Urothelium cell line (cell line): ENCODE measurements at places on chromosomes 7 and 10.
A peak's percentile ranks its signal among the peaks of the same experiment; 100 is the strongest.

DNA sequence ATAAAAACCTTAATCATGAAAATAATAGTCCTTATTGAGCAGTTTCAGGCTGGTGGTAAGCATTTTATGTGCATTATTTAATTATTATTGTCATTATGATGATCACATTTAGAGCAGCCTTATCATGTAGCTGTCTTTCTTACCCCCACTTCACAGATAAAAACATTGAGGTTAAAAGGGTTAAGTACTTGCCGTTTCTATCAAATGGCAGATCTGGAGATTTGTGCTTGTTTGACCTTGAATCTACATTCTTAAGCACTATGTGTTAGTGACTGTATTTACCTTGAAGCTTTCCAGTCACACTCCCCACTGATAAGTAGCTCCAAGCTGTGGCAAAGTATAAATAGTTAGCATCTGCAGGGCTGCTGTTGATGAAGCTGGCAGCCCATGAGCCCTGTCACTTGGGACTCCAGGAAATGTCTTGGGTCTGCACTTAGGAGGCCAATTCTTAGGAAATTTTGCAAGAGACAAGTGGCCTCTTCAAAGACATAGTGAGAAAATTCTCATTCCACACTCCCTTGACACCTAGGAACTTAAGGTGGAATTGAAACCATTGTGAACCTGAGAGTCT is 116.8 kb upstream of the AGR3 start:
- no peak for DNase-seq

GRCh38 chr10:1802413-1802812 is 65.1 kb upstream of the ADARB2 start:
- no peak for DNase-seq

DNA sequence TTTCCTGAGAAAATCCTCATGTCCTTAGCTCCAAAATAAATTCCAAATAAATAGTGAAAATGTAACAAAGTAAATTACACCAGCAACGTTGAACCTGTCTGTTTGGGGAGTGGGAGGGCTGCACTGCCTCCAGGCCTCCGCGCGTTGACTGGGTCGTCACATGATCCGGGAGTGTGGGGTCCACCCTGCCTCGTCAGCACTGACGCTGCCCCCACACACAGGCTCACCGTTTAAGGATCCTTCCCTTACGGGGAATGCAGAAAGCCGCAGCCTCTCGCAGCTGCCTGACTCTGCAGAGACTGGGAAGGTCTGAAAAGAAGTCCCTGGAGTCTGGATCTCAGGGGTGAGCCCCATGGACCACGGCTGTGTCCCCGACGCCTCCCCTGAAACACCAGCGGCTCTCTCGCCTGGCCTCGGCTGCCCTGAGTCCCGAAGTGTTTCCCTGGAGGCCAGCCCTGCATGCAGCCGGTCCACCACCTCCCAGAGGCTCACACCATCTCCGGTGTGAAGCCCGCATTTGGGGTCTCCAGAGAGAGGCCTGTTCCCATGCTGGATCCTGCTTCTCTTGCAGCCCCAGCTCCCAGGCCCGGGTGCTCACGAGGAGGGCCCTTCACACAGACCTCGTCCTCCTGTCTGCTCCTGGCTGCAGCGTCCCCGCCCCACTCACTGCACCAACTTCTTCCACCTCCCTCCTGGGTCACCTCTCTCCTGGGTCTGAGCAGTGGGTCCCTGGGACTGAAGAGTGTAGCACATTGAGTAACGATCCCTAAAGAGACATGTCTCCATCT is 49.5 kb upstream of the ADGRA1 start:
- no peak for DNase-seq

GRCh38 chr7:8384901-8385300 is 48.5 kb upstream of the NXPH1 start:
- no peak for DNase-seq

GRCh38 chr7:47944536-47945260 is 3.6 kb downstream of the PKD1L1 start:
- no peak for DNase-seq

- DNase-seq = no peak
Measured at GRCh38 chr10:33419311-33419710, 84.8 kb upstream of the NRP1 start.

DNA sequence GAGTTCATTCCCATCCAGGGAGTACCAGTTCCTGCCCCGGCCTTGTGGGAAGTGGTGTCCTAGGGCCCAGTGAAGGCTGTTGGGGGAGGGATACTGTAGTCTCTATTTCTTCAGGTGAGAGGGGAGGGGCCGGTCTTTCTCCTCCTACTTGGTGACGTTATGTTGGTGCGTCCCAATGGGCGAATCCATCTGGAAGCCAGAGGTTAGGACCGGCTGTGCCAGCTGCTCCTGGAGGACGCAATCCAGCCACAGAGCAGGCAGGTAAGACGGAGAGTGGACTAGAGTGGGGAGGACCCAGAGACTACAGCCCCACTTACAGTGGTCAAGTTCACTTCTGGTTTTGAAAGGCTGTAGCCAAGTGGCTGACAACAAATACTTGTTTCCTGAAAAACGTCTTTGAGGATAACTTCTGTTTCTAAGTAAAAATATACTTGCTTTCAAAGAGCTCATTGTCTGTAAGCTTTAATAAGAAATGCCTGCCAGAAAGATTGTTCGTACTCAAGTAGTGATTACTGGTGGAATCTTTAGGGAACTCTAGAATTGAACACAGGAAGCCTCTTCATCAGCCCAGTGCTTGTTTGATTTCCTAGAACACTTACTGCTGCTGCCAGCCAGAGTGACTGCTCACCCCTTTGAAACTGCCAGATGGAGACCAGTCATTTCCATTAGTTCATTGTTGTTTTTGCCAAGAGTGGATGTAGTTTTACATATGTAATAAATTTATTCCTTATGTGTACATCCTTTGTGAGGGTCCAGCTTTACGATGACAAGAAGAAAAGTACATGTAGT is 25.4 kb downstream of the RBM33 start:
- DNase-seq = no peak

DNA sequence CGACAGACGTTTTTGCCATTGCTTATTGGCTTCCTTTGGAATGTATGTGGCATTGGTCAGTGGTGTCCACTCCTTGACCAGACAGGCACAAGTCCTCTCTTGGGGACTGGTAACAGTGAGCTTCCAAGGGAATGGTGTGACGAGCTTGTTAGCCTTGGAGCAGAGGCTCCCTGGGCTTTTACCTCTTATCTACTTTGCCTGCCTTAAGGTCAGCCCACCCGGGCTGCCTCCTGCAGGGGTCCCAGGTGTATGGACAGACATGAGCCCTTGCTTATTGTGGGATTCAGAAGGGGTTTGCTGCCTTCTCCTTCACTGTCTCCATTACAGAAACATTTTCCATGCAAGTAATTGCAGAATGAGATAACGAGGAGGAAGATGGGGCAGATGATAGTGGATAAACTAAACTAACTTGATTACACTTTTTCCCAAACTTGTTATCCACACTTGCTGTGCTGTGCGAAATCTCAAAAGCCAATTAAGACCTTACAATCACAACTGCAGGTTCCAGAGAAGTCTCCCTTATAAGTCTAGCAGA is 29.7 kb downstream of the PLPP4 start:
- no peak for DNase-seq

DNA sequence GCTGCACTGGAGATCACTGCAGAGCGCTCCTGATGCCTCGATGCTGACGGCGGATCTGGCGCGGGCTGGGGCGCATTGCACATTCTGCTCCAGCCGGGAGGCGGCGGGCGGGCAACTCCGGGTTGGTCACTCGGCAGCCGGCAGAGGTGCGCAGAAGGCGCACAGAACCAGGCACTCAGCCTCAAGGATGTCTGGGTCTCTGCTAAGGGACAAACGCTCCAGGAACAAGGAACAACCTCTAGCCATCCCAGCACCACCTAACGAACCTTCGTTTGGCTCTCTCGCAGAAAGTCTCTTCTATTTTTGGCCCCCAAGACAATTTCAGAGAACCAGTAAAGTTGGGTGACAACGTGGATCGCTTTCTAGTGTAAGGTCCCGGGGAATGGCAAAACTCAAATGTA is 254.6 kb downstream of the OTUD1 start:
- DNase-seq = no peak

DNA sequence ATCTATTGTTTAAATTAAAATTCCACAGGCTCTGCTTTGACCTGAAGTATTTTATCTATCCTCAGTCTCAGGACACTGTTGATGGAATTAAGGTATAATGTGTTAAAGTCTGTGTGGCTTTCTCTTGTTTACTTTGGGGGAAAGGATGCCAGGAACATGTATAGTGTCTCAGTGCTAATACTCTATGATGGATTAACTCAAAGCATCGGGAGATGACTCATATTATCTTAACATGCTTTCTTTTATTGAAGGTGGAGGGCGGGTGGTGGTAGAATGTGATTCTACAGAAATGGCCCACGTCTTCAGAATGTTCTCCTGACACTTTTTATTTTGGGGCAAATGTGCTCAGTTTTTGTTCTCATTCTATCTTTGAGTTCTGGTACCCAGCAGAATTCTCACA is 189.0 kb downstream of the ANKRD30A start:
- no peak for DNase-seq

DNA sequence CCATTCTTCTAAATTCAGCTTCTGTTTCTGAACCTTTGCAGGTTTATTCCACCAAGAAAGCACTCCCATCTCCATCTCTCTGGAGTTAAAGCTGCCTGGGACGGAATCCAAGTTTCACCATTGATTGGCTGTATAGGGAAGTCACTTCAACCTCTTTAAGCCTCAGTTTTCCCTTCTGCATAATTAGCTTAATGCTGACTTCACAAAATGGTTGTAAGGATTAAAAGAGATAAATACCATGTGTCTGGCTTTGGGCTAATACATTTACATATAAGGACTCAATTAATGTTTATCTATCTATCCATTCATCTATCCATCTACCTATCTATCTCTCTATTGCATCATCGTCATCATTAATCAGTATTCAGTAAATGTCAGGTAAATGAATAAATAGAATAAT is 629.6 kb upstream of the MGMT start:
- DNase-seq = no peak

- no peak for DNase-seq
Measured at GRCh38 chr7:95028683-95029082, 121.3 kb downstream of the PPP1R9A start.

- DNase-seq = peak; percentile 50
Measured at GRCh38 chr7:100875356-100875751, 451 bp downstream of the SRRT start.

DNA sequence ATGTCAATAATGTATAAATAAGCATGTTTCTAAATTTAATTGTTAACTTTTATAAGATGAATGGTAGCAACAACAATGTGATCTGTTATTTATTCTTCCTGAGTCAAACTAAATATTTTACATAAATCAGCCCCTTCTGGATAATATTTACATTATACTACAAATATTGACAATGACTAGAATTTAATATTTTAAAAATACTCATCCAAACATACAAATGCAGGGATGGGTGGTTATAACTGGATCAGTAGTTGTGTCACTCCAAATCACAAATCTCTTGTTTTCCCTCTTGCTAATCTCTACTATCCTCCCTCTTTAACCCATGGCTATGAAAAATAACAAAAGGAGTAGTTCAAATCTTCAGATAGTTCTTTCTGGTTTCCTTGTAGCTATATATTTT is 407.0 kb downstream of the HTR7 start:
- DNase-seq = no peak

DNA sequence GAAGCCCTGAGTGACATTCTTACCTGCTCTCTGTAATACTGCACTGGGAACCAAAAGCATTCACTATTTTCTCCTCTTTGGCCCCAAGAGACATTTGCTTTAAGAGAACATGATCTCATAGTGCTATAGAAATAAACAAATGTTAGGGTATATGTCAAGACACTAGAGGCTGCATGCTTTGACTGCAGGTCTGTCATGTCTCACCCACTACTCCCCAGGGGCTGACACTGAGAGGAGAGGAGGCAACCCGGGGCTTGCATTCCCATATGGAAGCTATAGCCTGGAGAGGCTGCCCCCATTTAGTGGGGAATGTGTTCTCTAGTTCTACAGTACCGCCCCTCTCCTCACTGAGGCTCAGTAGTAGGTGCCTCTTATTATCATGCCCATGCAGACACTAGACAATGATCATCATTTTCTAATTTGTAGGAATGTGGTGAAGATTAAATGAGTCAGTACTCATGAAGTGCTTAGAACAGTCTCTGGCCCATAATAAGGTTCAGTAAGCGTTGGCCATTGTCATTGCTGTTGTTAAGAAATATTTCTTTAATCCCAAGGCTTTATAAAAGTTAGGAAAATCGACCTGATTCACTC is 4.9 kb upstream of the SLF2 start:
- DNase-seq = no peak

DNA sequence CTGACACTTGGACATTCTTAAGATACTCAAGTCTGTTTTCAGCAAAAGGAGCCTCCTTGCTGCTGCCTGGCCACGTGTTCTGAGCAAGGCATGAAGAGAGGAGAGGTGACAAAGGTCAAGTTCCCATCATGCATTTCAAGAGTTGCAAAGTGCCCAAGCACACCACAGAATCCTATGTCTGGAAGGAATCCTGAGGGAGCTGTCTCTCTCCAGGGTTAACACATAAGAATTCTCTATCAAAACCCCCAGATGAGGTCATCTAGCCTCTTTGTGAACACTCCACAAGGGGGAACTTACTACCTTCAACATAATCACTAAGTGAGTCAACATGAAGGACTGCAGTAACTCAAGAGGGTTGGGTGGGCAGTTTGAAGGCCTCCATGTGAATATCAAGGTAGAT is 155.5 kb downstream of the RNF216 start:
- DNase-seq = peak; percentile 68

DNA sequence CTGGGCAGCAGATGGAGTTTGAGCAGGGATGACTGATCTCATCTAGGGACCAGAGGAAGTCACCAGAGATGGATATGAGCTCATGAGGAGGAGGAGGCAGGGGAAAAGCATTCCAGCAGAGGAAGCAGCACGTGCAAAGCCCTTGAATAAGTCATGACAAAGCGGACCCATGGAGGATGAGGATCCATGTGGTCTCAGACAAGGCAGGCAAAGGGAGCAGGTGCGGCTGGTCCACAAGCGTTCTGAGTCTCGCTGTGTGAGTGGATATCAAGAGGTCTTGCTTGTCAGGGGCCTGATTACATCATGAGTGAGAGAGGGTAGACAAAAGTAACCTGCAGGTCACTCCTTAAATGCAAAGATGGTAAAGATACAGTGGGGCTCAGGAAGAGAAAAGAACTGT is 307.6 kb downstream of the GRID1 start:
- DNase-seq = no peak

DNA sequence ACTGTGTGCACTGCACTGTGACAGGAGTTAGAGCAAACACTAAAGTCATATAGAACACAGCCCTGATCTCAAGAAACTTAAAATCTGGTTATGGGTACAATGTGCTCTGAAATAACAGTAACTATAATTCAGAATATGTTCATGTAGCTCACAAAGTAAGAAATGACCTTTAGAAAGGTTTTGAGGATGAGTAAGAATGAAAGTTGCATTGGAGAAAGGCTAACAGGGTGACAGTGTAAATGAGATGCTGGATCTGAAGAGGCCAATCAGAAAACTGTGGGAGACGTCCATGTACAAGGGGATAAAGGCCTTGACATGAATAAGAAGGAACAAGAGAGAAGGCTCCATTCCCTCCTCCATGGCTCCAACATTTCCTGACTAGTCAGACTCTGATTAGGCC is 124.7 kb downstream of the GRM3 start:
- DNase-seq = no peak

- no peak for DNase-seq
Measured at GRCh38 chr10:4652111-4653010, 173.6 kb upstream of the AKR1E2 start.
